ENCODE measurements at places on chromosomes 1 and 21.
A peak's percentile ranks its signal among the peaks of the same experiment; 100 is the strongest.

DNA sequence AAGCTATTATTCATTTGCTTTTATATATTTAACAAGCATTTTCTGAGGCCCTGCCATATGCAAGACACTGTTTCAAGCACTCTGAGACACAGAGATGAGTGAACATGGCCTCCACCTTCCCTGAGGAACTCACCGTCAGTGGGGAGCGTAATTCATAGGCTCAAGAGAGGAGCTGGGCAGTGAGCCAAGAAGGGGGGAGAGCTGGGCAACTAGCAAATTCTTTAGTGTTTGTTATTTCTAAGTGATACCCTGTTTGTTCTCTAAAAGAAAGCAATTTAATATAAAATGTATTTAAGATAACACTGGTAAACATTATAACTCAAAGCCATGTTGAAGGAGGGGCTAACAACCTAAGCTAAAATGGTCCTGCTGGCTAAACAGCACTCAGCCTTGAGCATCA is 119.2 kb upstream of the NGF start:
- no peak overlapping the region for H3K4me3 ChIP-seq
- no peaks in the 10 kb centered on the region for H3K27me3 ChIP-seq
- no peaks in the 10 kb centered on the region for H3K36me3 ChIP-seq
- H3K27ac ChIP-seq = no peak overlapping the region
- H3K4me1 ChIP-seq = peaks cover 7% of the 10 kb centered on the region

DNA sequence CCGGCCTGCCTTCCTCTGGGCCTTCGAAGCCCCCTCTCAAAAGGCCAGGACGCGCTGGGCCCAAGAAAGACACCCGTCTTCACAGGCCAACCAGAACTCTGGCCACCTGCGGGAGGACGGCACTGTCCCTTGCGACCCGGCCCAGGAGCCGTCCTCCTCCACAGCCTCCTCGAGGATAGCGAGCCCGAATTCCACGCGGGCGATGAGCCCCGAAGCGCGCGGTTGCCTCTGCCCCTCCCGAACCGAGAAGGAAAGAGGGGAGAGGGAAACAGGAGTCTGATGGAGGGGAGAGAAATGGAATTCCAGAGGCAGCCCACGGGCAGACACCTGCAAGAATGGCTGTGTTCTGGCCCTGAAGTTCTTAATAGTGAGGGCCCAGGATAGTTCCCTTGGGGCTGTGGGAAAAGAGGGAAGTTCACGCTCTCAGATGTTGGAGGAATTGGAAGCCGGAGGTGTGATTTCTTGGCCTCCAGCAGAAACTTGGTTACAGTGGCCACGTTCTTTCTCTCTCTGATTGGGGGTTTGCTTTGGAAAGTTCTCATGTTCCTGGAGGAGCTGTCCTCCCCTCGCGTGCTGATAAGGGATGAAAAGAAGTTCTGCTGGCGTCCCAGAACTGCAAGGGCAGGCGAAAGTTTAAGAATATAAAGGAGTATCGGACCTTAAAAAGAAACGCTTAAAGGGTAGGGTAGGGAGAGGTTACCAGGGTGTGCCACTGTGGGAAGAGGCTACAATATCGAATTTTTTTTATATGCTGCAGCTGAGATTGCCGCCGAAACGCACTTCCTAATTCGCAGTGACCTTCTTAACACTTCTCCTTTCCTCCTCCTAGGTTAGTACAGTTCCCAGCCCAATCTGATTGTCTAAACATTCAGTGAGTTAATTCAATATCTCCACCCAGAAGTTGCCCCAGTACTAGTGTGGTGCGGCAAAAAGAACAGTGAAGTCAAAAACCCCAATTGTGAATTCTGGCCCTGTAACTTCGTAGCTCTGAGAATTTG is 5.8 kb upstream of the SLC44A5 start:
- H3K27me3 ChIP-seq = peaks cover 10% of the 10 kb centered on the region
- H3K36me3 ChIP-seq = no peaks in the 10 kb centered on the region
- peaks cover 22% of the 10 kb centered on the region for H3K4me1 ChIP-seq
- H3K4me3 ChIP-seq = peak overlapping the region; percentile 33

GRCh38 chr1:53574621-53575020 is 115.4 kb downstream of the DMRTB1 start:
- H3K36me3 ChIP-seq = no peaks in the 10 kb centered on the region
- H3K27ac ChIP-seq = no peak overlapping the region
- H3K4me1 ChIP-seq = peaks cover 8% of the 10 kb centered on the region
- H3K4me3 ChIP-seq = no peak overlapping the region

GRCh38 chr1:228833911-228834688 is 98.8 kb downstream of the RHOU start:
- no peak for DNase-seq
- H3K36me3 ChIP-seq = no peaks in the 10 kb centered on the region
- H3K4me3 ChIP-seq = no peak overlapping the region

GRCh38 chr21:30206551-30207251 is 9.2 kb downstream of the CLDN8 start:
- no peaks in the 10 kb centered on the region for H3K4me1 ChIP-seq
- H3K4me3 ChIP-seq = no peak overlapping the region
- no peak for DNase-seq
- no peaks in the 10 kb centered on the region for H3K36me3 ChIP-seq
- no peak overlapping the region for H3K27ac ChIP-seq

- H3K36me3 ChIP-seq = no peaks in the 10 kb centered on the region
- H3K27me3 ChIP-seq = no peaks in the 10 kb centered on the region
- peaks cover 50% of the 10 kb centered on the region for H3K4me1 ChIP-seq
- H3K27ac ChIP-seq = no peak overlapping the region
- no peak for DNase-seq
Observed at GRCh38 chr1:112399456-112399855, 3.4 kb downstream of the CTTNBP2NL start.

DNA sequence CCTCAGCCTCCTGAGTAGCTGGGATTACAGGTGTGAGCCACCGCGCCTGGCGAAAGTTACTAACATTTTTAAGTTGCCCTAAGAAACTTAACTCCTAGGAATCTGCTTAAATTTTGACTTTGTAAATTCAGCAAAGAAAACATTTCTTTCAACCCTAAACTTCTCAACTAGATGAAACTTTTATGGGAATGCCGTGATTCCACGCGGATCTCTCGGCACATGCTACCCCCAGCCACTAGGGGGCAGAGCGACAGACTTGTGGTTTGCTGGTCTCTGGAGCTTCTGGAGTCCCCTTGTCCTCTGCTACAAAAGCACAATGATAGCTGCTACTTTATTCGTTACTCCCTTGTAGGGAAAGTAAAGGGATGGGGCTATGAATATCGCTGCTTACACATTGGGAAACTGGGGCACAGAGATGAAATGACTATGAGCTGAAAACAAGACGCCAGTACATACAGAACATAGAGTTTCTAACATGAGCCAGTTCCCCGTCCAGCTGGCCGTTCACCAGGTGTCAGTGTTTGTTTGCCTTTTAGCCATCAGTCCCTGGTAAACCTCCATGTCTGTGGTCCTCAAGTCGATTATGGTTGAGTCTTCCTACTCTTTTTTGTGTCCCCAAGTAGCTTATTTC is 114.7 kb downstream of the PBX1 start:
- H3K27me3 ChIP-seq = no peaks in the 10 kb centered on the region
- peak; percentile 42 for DNase-seq
- no peaks in the 10 kb centered on the region for H3K36me3 ChIP-seq
- no peak overlapping the region for H3K27ac ChIP-seq
- no peak overlapping the region for H3K4me3 ChIP-seq

DNA sequence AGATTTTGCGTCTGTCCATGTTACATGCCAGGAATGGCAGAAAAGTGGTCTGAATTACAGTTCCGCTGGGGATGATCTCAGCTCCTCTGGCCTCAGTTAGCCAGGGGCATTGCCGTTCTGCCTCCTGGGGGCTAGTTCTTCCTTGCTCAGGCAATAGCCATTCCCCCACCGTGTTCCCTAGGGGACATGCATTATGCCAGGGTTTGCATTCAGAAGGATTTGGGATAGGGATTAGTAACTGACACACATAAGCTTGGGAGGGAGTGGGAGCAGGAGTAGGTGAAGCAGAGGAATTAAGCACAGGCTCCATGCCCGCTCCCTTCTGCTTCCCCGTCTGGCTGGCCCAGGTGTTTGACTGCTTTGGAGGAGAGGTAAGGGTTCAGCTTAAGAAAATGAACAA is 12.7 kb downstream of the LRRC71 start:
- no peak overlapping the region for H3K27ac ChIP-seq
- peaks cover 7% of the 10 kb centered on the region for H3K4me1 ChIP-seq
- H3K36me3 ChIP-seq = no peaks in the 10 kb centered on the region
- no peak for DNase-seq

- no peaks in the 10 kb centered on the region for H3K4me1 ChIP-seq
- H3K27ac ChIP-seq = no peak overlapping the region
- no peaks in the 10 kb centered on the region for H3K36me3 ChIP-seq
- no peak for DNase-seq
Observed at GRCh38 chr1:2376261-2376741, 15.1 kb downstream of the MORN1 start.

DNA sequence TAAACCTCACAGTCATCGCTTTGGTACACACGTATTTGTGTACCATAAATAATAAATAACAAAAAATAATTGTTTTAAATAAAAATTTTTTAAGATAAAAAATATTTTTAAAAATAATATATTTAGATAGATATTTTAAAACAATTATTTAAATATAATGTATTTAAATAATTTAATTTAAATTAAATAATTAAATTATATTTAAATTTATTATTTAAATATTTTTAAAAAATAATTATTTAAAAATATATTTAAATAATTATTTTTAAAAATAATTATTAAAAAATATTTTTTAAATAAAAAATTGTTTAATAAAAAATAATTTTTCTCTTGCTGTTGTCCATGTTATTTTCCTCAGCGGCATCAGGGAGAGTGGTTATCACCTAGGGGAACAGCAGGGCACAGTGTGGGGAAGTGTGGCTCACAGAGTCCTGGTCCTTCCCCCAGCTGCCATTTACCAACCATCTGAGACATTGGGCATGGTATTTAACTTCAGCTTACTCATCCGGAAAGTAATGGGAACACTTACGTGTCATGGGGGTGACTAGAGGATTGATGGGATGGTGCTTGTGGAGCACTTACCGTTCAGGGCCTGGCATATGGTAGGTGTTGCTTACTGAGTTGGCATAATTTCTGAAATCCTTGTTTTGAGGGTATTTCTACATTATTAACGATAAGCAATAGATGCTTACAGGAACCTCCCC is 92.9 kb upstream of the TSPAN2 start:
- H3K27ac ChIP-seq = no peak overlapping the region
- no peaks in the 10 kb centered on the region for H3K36me3 ChIP-seq
- H3K4me1 ChIP-seq = no peaks in the 10 kb centered on the region
- DNase-seq = no peak
- H3K27me3 ChIP-seq = no peaks in the 10 kb centered on the region

- H3K36me3 ChIP-seq = no peaks in the 10 kb centered on the region
- H3K27ac ChIP-seq = no peak overlapping the region
- no peaks in the 10 kb centered on the region for H3K27me3 ChIP-seq
- peaks cover 30% of the 10 kb centered on the region for H3K4me1 ChIP-seq
Observed at GRCh38 chr1:225613006-225613405, 39.9 kb downstream of the ENAH start.

All from body of pancreas (tissue), 4 donors.